ENCODE measurements at places on chromosomes 7 and 10.
A peak's percentile ranks its signal among the peaks of the same experiment; 100 is the strongest.

DNA sequence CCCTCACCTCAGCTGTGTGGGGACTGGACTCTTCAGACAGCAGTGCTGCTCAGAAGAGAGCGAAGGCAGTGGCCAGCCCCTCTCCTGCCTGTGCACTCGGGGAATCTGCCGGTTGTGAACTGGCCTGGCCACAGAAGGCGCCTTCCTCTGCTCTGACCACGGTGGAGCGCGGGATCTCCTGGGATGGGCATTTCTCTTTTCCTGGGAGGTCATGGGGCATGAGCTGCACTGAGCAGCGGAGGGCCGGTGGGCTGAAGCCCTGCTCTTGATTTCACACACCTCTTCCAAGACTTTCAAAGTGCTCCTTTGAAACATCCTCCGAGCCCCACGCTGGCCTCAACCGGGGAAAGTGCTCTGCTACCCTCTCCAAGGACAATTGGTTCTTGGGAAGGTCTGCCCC, 125.6 kb upstream of the FAM20C start:
- DNase-seq, result no peak

DNA sequence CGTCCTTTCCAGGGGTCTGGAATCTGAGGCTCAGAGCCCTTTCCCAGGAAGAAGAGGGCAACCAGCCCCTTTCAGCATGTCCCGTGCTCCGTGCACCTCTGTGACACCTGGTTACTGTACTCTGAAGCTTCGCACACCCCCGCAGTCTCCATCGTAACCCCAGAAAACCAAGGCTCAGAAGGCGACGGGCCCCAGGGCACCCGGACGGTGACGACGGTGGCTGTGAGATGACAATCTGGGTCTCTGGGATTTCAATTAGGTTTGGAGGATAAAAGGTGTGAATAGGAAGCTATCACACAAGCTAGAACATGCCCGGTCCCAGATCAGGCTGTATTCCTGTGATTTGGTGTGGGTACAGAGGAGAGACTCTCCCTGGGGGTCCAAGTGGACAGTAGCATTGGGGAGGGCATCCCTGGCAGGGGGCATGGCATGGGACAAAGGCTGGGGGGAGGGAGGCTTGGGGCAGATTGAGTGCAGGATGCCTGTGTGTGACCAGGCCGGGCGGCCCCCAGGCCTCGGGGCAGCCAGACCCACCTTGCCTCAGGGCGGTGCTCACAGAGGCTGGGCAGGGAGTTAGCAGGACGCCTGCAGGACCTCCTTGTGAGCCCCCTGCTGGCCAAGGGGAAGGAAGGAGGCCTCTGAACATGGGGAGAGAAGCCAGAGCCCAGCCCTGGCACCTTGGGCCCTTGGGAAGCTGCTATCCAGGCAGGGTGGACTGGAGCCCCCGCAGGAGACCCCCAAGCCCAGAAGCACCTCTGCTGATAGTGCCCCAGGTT, 23.4 kb upstream of the PSMG3 start:
- DNase-seq, result no peak

GRCh38 chr10:7036951-7037350, 373.9 kb downstream of the SFMBT2 start:
- DNase-seq, result no peak

DNA sequence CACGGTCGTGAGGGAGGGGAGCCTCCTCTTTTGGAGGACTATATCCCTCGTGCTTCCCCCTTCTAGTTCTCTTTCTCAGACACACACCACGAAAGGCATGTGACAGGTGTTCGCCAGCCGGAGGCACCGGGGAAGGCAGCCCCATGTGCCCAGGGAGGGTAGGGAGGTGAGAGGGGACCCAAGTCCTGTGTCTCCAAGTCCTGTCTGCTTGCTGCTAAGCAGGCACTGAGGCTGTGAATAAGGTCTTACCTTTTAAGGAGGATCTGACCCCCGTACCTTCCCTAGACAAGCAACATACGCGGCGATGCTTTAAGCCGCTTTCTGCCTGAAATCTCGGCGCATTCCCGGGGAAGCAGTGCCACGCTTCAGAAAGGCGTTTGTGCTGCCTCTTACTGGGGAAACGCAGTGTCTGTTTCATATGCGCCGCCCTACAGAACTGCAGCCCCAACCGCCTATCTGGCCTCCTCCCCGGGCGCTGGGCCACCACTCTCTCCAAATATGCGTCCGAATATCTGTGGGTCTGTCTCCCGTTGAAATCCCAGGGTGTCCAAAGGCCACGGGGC, 770 bp downstream of the PLXNA4 start:
- DNase-seq, result no peak

GRCh38 chr10:5544216-5544805, 19.6 kb downstream of the CALML3 start:
- no peak for DNase-seq

DNA sequence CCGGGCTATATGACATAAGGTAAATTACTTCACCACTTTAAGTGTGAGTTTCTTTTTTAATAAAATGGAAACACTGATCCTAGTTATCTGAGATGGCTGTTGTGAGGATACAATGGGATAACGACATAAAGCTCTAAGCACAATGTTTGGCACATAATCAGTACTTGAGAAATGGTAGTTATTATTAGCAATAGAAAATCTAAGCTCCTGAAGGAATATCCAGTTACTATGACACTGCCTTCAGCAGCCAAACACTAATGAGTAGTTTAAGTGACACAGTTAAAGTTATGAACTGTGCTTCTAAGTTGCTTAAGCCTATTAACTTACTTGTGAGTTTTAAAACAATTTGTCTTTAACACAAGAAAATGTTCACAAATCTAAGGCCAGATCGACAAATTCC, 96.8 kb downstream of the ELAPOR2 start:
- no peak for DNase-seq

GRCh38 chr7:26667514-26668133, 196.8 kb downstream of the SKAP2 start:
- DNase-seq, result peak; percentile 67
